ENCODE measurements at places on chromosomes 4 and X.

DNA sequence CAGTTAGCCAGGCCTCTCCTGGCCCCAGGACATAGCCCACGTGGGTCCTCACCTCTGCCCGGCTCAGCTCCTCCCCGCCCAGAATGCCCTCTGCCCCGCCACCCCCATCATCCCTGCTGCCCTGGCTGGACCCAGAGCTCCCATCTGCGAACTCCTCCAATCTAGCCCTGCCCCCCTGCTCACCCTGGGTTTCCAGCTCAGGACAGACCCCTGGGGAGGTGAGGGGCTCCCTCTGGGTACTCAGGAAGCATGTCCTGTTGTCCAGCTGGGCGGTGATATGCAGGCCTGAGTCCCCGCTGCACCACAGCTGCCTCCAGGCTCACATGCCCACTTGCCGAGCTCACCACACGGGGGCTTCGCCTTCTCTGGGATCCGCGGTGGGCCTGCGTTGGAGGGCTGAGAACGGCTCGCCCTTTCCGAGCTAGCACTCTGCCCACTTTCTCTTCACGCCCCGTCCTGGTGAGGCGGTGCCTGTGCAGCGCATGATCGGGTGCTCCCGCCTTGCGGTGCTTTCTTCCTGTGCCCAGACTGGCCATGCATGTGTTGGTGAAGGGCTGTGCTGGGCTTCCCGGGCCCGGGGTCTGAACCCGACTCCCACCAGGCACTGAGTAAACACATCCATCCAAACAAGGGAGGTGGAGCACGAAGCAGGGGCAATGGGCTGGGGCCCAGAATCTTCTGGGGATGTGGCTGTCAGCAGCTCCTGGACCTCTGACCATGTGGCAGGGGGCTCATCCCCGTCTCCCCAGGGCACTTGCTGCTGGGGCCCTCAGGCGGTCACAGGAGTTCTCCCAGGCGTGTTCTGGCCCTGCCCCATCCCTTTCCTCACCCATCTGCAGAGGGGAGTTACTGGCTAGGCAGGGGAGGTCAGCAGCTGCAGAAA is 74.3 kb downstream of the RGS12 start:
- DNase-seq: no peak
- no peaks in the 10 kb centered on the region for H3K36me3 ChIP-seq
- H3K4me1 ChIP-seq: peaks cover 20% of the 10 kb centered on the region
- H3K27me3 ChIP-seq: peaks cover 35% of the 10 kb centered on the region
- H3K4me3 ChIP-seq: no peak overlapping the region
- no peak overlapping the region for H3K27ac ChIP-seq

DNA sequence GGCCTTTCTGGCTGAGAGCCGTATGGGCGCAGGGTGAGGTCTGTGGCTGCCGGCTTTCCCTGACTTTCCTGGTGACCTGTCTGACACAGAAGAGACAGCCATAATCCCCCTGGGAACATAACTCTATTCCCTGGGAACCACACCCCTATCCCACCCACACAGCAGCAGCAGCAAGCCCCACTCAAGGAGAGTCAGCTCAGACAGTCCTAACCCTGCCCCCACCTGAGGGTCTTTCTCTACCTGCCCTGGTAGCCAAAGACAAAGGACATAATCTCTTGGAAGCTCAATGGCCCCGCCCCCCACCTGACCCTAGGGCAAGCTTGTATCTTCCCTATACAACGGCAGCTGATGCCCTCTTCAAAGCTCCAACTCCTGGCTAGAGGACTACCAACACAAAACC is 74.6 kb downstream of the PABPC4L start:
- H3K4me1 ChIP-seq: no peaks in the 10 kb centered on the region
- H3K27me3 ChIP-seq: no peaks in the 10 kb centered on the region
- no peak for DNase-seq
- H3K27ac ChIP-seq: no peak overlapping the region
- H3K36me3 ChIP-seq: no peaks in the 10 kb centered on the region

GRCh38 chr4:159401226-159401712 is 298.4 kb downstream of the RAPGEF2 start:
- no peak overlapping the region for H3K4me3 ChIP-seq
- no peak for DNase-seq
- no peaks in the 10 kb centered on the region for H3K4me1 ChIP-seq
- H3K27ac ChIP-seq: no peak overlapping the region
- H3K27me3 ChIP-seq: no peaks in the 10 kb centered on the region
- H3K36me3 ChIP-seq: no peaks in the 10 kb centered on the region

DNA sequence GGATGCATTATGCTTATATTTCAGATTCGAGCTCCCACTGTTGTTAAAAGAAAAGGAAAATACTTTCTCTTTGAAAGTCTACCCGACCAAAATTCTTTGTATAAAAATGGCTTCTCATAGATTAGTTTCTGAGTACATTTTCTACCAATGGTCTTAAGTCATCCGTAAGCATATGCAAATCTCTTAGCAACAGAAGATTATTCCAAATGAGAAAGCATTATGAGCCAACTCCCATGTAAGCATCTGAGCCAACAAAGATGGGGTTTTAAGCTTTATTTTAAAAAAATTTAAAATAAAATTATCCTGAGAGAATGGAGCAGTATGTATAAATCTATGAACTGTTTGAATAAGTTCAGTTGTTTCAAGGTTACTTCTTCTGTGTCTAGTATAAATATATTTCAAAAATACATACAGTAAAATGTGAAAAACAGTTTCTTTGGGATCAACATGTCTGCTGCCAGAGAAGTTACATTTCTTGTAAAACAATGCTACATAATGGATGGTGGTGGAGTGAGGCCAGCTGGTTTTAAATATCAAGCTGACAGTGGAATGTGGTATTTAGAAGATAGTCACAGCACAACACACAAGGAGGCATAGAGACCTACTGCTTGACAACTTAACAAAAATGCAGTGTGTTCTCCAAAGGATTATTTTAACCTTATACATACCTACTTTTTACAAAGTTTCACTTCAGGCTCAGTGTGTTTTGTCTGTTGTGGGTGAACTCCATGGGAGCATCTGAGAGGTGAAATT is 199.5 kb upstream of the DIPK2B start:
- no peak overlapping the region for H3K4me3 ChIP-seq
- peaks cover 2% of the 10 kb centered on the region for H3K4me1 ChIP-seq
- no peaks in the 10 kb centered on the region for H3K27me3 ChIP-seq
- H3K27ac ChIP-seq: no peak overlapping the region
- H3K36me3 ChIP-seq: no peaks in the 10 kb centered on the region
- no peak for DNase-seq

DNA sequence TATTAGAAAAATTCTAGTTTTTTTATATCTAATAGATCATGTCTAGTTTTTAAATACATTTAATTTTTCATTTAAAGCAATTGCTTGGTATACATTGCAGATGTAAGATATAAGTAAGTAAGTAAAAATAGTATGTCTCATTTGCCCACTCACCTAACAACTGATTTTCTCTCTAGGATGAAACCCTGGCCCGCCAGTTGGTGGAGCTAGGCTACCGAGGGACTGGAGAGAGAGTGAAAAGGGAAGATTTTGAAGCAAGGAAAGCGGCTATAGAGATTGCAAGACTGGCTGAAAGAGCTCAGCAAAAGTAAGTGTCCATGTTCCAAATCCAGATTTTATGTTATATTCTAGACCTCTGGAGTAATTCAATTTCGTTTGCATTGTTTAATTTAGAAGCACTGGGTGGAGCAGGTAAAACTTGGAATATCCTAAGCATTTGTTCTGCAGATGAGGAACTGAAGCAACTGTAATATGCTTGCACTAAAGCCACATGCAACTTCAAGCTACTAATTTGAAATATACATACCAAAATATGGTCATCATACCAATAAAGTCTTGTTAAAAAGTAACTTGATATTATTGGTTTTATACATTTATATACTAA is 27.1 kb downstream of the CFAP299 start:
- H3K4me1 ChIP-seq: no peaks in the 10 kb centered on the region
- H3K36me3 ChIP-seq: no peaks in the 10 kb centered on the region
- H3K4me3 ChIP-seq: no peak overlapping the region
- no peak overlapping the region for H3K27ac ChIP-seq

DNA sequence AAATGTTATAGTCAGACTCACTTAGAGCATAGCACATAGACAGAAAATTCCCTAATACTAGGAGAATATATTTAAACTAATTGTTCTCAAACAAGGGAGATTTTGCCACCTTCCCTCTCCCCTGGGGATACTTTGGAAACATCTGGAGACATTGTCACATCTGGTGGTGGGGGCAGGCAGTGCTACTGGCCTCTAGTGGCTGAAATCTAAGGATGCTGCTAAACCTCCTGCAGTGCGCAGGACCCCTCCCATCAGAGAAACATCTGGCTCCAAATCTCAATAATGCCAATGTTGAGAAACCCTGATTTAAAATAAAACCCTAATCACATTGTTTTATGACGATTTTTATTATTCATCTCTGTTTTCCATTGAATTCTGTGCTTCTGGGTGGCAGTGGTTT is 244.9 kb downstream of the FRMPD4 start:
- no peaks in the 10 kb centered on the region for H3K36me3 ChIP-seq
- no peak overlapping the region for H3K27ac ChIP-seq
- H3K27me3 ChIP-seq: no peaks in the 10 kb centered on the region
- no peak overlapping the region for H3K4me3 ChIP-seq
- H3K4me1 ChIP-seq: no peaks in the 10 kb centered on the region

DNA sequence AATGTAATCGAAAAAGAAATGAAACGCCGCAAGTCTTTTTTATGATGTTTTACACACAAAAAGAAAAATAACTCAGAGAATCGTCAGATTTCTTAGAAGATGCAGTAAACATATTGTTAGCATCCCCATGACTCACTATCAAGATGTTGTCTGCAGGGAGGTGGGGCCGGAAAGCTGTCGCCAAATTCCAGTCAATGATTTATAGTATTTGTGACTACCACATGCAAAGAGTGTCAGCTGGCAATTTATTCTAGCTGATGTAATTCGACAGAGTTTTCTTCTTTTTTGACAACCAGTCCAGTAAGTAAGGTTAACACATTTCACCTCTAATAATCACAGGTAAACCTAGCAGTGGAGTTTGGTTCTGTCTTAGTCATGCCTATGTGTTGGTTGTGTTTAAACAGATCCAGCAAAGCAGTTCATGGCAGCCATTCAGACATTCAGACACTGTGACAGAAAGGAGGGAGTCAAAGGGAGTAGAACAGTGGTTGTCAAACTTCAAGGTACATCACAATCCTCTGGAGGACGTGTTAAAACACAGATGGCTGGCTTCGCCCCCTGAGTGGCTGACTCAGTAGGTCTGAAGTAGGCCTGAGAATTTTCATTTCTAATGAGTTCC is 19.8 kb upstream of the PPP1R2C start:
- H3K4me3 ChIP-seq: no peak overlapping the region
- no peaks in the 10 kb centered on the region for H3K27me3 ChIP-seq
- no peaks in the 10 kb centered on the region for H3K4me1 ChIP-seq
- DNase-seq: no peak
- no peak overlapping the region for H3K27ac ChIP-seq

DNA sequence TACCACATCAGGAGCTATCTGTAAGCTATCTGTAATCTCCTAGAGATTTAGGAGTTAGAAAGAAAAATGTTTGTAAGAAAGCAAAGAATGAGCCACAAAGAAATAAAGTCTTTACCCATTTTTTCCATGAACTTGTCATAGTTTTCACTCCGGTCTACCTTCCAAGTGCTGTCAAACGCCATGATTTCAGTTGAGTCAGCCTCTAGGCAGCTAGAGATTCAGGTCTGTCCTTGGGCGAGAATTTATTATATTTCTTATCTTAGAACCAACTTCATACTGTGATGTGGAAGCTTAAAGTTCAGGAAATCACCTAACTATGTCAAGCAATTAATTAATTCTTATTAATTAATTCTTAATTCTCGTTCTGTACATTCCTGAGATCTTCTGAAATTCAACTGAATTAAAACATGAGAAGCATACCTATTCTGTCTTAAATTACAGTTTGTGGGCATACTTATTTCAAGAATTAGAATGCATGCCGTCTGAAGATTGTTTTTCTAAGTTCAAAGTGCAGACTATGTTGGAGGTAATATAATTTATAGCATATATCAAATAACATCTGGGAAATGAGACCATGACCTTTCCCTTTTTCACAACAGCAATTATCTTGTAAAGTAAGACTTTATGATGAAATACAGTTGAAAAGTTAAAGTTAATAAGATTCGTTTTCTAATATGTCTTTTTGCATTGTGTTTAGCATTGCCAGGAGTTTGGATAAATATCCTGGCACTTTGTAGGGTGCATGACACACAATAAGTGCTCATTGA is at the start of gene FABP2:
Gene FABP2 (minus strand): TSS at position 218 of the 767 bp plus-strand sequence. CDS start 36 bp downstream, at position 182.
- H3K36me3 ChIP-seq: no peaks in the 10 kb centered on the region
- no peak within 1 kb of the TSS for H3K27ac ChIP-seq
- no peak within 1 kb of the TSS for H3K4me3 ChIP-seq
- peaks cover 11% of the 10 kb centered on the region for H3K27me3 ChIP-seq

- no peak for DNase-seq
- H3K36me3 ChIP-seq: no peaks in the 10 kb centered on the region
- H3K4me3 ChIP-seq: no peak overlapping the region
- H3K27ac ChIP-seq: no peak overlapping the region
Observed at GRCh38 chr4:123524958-123525628, 128.5 kb downstream of the SPRY1 start.

- no peaks in the 10 kb centered on the region for H3K36me3 ChIP-seq
- no peak overlapping the region for H3K27ac ChIP-seq
- no peak for DNase-seq
- no peaks in the 10 kb centered on the region for H3K27me3 ChIP-seq
- no peaks in the 10 kb centered on the region for H3K4me1 ChIP-seq
Observed at GRCh38 chr4:19416146-19416545, 835.6 kb upstream of the SLIT2 start.

DNA sequence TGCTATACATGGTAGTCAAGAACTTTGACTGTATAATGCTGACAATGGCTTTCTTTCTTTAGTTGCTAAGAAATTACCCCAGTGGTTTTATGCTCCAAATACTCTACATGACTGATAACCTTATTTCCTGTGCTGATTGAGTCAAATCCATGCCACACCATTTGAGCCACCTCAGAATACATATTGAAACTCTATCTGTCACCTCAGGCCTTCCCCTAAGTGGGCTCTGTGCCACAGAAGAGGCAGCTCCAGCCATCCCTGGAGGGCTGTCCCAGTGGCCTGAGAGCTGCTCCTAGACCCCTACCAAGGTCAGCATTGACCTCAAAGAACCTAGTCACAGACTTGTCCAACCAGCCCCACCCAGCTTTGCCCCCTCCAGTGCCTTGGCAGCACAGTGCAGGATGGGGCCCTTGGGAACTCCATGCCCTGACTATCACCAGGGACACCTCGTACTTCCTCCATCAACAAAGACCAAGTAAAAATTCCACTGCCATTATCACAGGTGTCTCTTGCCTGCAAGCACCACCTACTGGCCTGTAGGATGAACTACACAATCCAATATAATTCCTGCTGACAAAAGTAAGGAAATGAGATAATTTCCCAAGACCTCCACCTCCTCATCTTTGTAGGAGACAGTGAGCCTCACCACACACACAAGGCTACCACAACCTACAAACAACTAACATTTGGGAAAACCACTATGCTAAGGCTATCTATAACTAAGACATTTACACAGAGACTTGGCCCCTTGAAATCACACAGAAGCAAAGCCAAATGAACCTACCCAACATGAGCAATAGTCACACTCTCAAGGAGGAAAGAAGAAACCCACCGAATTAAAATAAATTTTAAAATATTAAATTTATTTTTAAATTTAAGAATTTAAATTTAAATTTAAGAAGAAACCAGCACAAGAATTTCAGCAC is 239.9 kb downstream of the NKX6-1 start:
- no peaks in the 10 kb centered on the region for H3K4me1 ChIP-seq
- no peak for DNase-seq
- no peak overlapping the region for H3K4me3 ChIP-seq

Measured in T-helper 2 cell treated with Interferon-gamma antibody and Interleukin-4, amounts not matched to agents 5 μg/mL and 100 μg/mL, for 36 hours (primary cell).